ENCODE measurements at places on chromosomes 3 and 15.

DNA sequence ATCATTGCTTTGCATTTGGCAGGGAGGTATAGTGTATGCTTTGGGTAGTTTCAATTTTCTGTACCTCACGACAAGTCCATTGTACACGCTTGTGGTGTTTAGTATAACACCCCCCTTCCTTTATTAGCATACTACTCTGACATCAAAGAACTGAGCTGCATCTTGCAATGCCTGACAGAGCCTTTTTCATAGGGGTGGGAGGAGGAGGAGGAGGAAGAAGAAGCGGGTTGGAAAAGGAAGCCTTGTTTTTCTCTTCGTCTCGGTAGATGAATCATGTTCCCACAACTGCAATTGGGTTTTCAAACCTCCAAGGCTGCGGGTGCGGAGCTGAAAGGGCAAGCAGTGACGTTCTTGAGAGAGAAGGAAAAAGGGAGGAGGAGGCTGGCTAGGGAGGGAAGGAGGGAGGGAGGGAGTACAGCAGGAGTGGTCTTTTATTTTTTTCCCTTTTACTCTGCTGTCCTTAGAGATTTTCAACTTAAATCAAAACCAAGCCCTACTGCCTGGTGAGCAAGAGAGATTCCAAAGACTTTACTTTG, 175.7 kb downstream of the KLHL25 start:
- peak; percentile 50 for DNase-seq

- no peak for DNase-seq
These were observed 42.8 kb upstream of the NSMCE3 start for GRCh38 chr15:29312387-29312786.

DNA sequence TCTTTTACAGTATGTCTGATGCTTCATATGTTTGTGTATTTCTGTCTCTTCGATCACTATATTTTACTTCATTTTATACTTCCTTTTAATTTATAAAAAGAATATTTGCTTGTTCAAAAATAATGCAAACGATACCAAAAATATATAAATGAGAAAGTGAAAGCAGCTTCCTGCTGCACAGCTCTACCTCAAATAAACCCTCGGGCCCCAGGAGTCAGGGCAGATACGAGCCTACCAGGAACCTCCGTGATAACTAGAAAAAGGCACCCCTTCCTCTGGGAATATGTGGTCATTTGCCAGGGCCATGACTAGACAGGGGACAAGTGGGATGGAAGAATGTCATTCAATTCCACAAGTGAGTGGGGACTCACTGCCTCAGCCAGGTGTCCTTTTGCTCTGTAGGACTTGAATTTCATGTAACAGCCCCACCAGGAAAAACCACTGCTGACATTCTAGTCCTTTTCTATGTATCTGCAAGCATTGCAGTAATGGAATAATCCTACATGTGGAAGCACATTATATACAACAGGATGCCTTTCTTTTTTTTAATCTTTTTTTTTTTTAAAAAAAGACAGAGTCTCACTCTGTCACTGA, 133.3 kb downstream of the SUCLG2 start:
- no peak for DNase-seq

DNA sequence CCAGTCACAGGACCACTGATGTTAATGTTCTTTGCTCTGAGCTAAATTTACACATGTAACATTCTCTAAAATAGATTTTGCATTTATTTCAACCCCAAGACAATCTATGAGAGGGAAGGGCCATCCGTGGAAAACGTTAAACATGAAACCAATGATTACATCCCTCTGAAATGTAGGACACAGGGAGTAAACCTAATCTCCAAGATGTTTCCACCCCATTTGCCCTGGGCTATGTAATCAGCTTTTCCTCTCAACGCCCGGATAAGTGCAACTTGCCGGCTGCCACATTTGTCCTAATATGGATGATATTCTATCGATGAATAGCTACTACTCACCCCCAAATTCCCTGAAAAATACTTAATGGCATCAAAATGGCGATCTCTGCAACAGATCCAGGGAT, 6.4 kb upstream of the FMN1 start:
- DNase-seq, result no peak

DNA sequence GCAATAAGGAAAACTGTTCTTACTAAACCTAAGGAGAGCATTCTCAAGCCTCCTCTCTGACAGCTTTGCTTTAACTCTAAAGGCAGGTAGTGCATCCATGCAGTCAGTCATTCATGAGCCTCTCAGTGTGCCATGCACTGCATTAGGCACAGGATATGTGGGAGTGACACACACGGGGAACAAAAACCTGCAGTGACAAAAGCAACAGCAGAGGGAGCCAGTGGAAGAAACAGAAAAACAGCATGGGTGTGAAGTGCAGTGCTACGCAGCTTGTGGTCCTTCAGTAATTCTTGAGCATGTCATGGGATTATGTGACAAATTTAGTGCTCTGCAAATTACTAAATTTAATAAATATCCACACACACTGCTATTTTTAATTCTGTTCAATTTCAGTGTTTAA, 230.7 kb downstream of the BBX start:
- no peak for DNase-seq

GRCh38 chr3:171165499-171165921, 139.0 kb upstream of the SLC2A2 start:
- no peak for DNase-seq

DNA sequence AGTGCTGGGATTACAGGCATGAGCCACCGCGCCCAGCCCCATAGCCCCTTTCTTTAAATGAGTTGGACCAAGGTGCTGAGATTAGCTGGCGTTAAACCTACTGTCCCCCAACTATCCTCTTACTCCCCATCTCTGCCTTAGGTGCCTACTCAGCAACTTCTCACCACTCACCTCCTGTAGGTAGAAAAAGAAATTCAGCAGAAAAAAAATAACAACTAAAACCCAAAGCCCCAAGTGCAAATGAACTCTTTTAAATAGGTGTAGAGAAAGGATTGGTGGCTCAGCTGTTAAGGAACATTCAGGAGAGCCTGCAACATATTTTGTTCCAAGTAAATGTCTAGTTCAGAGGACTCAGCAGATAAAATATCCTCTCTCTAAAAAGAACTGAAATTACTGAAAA, 19.5 kb downstream of the SAMD7 start:
- DNase-seq, result no peak

DNA sequence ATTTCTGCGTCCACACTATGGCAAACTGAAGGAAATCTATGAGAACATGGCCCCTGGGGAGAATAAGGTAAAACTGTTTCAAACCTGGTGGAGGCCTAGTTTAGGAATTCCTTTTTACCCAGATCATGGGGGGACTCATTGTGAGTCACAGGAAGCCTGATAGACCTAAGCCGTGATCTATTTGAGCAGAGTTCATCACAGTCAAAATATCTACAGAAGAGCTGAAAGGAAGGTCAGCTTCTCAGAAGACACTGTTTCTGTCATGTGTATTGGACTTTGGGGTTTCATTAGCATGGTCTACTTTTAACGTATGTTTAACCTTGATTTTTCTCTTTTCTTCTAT, 1.3 kb downstream of the PSMD2 start:
- no peak for DNase-seq

- DNase-seq, result no peak
These were observed 394.1 kb downstream of the TUSC7 start for GRCh38 chr3:117103675-117104074.

GRCh38 chr15:73573572-73573971, 59.6 kb downstream of the NPTN start:
- DNase-seq, result no peak

- DNase-seq, result no peak
These were observed 110.4 kb upstream of the CTNNB1 start for GRCh38 chr3:41088882-41089281.

- no peak for DNase-seq
These were observed 181.0 kb upstream of the CBLB start for GRCh38 chr3:106049821-106050220.

GRCh38 chr15:35583863-35584528, 38.0 kb upstream of the DPH6 start:
- DNase-seq, result no peak

- DNase-seq, result no peak
These were observed 58.8 kb downstream of the CACNA1D start for GRCh38 chr3:53553200-53553599.

DNA sequence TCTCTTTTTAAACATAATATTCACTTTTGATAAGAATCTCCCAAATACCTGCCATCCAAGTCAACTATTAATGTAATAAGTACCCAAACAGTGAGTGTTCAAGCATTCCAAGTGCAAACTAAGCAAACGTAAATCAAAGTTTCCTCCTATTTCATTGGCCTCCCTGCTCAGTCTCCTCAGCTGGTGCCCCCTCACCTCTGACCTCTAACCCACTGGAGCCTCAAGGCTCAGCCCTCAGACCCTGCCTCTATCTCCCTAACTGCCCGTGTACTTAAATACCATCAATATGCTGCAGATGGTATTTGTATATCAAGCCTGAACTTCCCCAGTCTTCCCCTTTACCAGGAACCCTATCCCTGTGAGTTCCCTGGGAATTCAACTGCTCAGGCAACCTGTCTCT, 31.8 kb downstream of the CHSY1 start:
- no peak for DNase-seq

GRCh38 chr15:79434361-79434760, 2.2 kb downstream of the MINAR1 start:
- no peak for DNase-seq

DNA sequence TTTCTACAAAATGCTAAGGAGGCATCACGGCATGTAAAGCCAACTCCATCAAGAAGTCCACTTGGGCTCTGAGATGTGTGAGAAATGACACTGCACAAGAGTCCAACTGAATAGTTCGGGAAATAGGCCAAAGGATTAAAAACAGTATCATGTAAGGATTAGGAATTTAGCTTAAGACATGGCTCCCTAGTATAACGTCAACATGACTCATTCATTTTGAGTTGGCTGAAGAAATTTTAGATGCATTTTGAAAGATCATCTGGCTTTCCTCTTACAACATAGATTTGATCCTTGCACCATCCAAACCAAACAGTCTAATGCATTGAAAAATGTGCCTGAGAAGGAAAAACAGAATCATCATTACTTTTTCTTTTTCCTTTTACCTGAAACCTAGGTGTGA, 109.3 kb upstream of the MME start:
- no peak for DNase-seq

DNA sequence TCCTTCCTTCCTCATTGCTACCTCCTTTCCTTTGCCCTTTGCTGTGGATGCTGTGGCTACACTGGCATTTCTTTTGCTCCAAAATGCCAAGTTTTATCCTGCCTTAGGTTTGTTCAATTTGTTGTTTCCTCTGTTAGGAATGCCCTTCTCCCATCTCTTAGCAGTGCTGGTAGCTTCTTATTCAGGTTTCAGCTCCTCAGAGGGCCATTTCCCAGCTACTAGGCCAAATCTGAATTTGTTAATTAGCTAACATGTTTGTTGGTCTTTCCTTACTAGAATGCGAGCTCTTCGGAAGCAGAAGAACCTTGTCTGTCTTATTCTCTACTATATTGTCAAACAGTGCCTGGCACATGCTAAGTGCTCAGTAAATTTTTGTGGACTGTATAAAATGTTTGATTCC, 11.0 kb downstream of the MAPK6 start:
- DNase-seq, result no peak

GRCh38 chr3:126051234-126051633, 32.7 kb downstream of the SLC41A3 start:
- DNase-seq, result no peak

DNA sequence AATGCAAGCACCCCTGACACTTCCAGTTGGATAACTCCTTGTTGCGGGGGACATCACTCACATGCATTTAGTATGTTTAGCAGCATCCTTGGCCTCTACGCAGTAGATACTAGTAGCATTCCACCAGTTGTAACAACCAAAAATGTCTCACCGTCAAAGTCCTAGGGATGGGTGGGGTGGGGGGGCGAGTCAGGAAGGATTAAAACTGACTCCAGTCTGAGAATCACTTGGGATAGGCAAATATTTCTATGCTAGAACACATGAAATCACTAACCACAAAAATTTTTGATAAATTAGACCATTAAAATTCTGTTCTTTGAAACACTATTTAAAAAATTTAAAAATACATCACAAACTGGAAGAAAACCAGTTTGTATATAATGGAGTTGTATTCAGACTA, 18.0 kb downstream of the ICE2 start:
- no peak for DNase-seq
